Hematopoietic multipotent progenitor cell treated with erythropoietin and hydrocortisone succinate and interleukin-3 and kit ligand, for 8 days (in vitro differentiated cells): ENCODE measurements at places on chromosomes 11 and 22.

DNA sequence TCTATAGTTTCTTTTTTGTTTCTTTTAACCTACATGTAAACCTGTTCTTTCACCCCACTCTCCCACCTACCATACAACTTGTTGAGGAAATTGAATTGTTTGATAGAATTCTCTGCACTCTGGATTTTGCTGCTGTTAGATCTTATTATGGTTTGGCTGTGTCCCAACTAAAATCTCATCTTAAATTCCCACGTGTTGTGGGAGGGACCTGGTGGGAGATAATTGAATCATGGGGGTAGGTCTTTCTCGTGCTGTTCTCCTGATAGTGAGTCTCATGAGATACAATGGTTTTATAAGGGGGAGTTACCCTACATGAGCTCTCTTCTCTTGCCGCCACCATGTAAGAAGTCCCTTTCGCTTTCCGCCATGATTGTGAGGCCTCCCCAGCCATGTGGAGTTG lies 15.0 kb upstream of the PITPNB start:
- peak; percentile 35 for DNase-seq

DNA sequence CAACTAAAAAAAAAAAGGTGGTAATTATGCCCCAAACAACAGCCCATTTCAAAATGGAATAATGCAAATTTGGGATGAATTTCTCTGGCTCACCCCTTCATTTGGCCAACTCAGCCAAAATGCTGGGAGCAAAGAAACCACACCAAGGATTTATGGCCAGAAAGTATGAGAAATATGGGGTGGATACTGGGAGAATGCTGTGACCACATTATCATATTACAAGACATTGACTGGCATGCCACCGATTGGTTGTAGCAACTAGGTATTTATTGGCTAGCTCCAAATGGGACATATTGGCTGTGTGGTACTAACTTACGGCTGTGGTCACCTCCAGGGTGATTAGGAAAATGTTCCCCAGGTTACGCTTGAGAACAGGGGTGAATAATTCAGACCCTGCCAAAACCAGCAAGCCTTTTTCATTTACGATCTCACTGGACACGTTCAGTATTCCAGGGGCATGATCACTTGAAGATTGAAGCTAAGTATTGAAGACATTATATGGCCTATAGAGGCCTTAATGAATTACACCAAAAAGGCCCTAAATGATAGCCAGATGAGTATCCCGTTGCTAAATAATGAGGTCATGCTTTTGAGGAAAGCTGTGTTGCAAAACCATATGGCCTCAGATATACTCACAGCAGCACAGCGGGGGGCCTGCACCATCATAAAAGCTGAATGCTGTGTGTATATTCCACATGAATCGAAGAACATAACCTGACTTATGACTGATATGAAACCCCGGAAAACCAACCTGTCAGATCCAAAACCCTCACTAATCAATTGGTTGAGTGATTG lies 3.8 kb upstream of the FDX1 start:
- DNase-seq = no peak

DNA sequence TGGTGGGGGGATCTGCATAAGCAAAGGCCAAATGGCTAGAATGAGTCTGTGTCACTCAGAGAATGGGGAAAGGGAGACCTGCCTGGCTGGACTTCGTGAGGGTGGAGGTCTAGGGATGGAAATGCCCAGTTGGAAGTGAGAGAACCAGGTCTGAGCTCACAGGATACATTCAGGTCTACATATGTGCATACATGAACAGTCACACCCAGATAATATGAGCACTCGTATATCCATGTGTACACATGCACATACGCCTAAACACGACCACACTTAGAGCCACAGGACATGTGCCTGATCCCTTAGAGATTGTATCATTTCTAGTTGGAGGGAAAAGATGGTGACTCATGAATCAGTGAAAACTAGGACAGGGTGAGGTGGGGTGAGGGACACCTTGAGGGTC lies 21.1 kb upstream of the RELT start:
- DNase-seq = no peak

- no peak for DNase-seq
Measured at GRCh38 chr11:134580610-134580975, 168.6 kb upstream of the B3GAT1 start.

- DNase-seq = no peak
Measured at GRCh38 chr11:11845551-11845950, 3.8 kb downstream of the USP47 start.

DNA sequence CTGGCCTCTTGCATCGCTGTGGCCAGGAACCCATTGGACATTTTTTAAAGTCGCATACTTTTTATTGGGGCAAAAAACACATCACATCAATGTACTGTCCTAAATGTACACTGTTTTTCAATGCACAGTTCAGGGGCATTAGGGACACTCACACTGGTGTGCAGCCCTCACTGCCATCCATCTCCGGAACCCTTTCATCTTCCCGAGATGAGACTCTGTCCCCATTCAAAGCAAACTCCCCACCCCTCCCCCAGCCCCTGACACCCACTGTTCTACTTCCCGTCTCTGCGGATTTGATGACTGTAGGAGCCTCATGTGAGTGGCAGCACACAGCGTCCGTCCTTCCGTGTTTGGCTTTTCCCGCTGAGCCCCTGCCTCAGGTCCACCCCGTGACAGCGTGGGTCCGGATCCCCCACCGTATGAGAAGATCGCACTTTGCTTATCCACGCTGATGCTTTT lies 41.8 kb upstream of the TH start:
- DNase-seq = no peak

DNA sequence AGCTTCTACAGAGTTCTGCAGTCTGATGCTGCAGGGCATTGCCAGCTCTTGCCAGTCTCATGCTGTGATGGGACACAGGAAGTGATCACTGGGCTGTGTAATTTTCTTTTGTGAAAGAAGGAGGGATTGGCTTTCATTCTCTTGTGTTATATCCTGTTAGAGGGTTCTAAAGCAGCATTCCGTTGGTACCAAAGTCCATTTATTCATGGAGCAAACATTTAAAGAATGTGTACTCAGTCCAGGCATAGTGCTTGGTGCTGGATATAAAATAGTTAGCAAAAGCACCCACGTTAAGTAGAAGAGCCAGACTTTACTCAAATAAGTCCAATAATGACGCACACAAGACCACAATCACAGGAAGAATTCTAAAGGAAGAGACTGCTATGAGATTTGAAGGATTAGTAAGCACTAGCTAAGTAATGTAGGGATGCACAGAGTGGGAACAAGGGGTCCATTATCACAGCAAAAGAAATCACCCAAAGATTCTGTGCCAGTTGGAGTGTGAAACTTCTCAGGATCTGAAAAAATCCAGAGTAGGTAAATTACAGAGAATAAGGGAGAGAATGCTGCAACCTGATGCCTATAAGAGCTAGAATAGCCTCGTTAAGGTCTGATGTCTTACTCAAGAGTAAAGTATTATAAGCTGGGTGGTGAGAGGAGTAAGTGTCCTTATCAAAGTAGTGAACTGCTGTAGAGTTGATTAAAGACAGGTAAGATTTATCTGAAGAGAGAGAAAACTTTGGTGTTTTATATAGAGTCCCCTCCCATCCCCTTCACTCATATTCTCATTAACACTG lies 728.3 kb downstream of the METTL15 start:
- DNase-seq = no peak

DNA sequence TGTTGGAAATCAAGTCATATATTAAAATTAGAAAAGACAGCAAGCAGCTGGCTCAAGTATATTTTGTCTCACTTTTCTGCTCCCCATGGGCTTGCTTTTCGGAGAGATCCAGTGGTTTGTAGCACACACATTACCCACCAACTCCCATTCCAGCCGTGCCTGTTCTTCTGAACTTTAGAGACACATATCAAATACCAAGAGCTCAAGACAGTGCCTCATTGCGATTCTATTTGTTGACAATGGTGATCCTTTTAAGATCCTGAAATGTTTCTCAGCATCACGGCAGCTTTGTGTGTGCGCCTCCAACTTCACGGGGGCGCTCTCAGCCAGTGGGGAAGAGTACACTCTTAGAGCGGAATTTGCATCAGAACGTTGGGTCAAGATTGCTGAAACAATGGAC lies 52.9 kb downstream of the BARX2 start:
- no peak for DNase-seq

GRCh38 chr11:125088576-125089455 lies 22.6 kb downstream of the TMEM218 start:
- DNase-seq = no peak

DNA sequence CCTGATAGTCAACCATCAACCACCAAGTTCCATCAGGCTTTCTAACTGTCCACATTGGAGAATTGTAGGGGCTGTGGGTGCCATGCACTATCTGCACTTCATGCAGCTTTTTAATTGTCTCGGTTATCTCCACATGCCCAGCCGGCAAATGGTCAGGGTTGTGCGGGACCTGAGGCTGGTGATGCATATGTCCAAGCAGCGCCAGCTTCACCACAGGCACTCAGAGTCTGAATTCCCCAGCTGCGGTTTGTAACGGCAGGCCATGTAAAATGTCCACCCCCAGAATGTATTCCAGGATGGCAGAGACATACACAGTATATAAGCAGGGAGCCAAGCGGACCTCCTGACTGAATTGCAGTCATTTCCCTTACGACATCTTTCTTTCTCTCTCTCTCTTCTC lies 435.6 kb downstream of the DYNC2H1 start:
- DNase-seq = no peak

DNA sequence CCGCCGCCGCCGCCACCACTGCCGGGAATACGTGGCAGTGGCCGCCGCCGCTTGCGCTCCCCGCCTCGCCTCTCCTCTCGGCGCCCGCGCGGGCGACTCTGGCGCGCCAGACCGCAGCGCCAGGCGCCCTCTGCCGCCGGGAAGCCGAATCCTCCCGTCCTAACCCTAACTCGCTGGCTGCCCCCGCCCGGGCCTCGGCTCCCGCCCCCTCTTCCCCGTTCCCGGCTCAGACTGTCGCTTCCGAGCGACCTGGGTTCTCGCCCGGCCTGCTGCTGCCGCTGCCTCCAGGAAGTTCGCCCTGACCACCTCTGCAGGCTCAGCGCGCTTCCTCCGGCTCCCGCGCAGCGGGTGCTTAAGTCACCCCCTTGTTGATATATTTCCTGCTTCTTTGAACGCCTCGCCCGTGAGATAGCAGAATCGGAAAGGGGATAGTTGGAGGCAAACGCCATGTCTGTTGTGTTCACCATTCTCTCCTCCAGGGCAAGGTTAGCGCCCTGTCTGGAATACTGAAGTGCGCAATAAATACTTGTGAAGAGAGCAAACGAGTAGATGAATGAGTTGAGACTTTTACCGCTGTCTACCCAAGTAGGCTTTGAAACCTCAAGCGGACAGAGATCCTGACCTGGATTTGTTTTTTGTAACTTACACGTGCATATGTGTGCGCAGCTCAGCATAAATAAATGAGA lies at the start of gene SMCO4:
TSS of gene SMCO4 (minus strand) at position 100 of the 686 bp plus-strand sequence. CDS start 64,202 bp downstream, outside the sequence.
- DNase-seq = peak; percentile 75

- DNase-seq = no peak
Measured at GRCh38 chr11:18168372-18168771, 4.3 kb upstream of the MRGPRX4 start.

GRCh38 chr22:48842583-48842945 lies 985.1 kb downstream of the BRD1 start:
- no peak for DNase-seq

- DNase-seq = no peak
Measured at GRCh38 chr22:38109371-38110001, 998 bp downstream of the BAIAP2L2 start.

DNA sequence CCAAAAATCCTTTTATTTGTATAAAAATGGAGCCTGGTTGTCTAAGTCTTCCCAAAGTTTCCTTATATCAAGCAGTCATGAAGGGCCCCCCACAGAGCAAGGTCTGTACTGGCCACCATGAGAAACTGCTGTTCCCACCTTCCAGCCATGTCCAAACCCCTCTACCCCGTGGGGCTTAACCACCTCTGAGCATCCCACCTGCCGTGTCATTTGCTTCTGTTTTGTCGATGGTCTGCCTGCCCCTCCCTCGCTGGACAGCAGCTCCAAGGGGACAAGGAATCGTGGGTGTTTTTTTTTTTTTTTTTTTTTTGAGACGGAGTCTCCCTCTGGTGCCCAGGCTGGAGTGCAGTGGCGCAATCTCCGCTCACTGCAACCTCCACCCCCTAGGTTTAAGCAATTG lies 11.1 kb upstream of the ANO1 start:
- no peak for DNase-seq

DNA sequence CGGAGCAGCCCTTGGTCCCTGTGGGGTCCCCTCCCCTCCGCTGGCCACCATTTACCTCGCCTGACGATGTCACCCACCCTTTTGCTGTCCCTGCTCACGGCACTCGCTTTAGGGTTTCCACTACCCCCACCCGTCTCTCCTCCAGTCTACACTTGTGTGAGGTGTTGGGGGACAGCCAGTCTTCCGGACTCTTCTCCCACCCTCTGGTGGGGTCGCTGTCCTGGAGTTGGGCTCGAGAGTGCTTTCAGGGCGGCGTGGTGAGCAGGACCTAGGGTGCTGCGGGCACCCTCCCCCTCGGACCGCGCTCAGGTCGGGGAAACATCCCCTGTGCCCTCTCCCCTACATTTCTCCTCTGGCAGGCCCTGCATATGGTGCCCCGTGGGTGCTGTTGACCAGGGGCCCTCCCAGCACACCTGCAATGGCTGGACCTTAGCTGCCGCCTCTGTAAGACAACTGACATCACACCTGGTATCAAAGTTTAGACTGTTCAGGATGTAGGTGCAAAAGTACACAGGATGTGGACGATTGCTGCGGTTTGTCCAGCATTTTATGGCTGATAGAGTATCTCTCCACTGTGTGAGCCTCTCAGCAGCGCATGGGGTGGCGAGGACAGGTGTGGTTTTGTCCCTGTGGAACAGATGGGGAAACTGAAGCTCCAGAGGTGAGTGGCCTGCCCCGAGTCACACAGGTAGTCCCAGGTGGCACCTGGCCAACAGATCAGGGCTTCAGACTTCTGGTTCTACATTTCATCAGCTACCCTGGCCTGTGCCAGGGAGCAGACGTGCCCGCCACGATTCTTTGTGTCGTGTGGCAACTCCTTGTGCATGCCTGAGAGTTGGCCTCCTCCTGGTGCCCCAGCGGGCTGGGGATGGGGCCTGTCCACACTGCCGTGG lies 1.2 kb downstream of the GRK2 start:
- DNase-seq = peak; percentile 51

- no peak for DNase-seq
Measured at GRCh38 chr11:124724979-124725718, 14.6 kb upstream of the NRGN start.

- DNase-seq = no peak
Measured at GRCh38 chr22:44263547-44263946, 49.2 kb downstream of the SHISAL1 start.

DNA sequence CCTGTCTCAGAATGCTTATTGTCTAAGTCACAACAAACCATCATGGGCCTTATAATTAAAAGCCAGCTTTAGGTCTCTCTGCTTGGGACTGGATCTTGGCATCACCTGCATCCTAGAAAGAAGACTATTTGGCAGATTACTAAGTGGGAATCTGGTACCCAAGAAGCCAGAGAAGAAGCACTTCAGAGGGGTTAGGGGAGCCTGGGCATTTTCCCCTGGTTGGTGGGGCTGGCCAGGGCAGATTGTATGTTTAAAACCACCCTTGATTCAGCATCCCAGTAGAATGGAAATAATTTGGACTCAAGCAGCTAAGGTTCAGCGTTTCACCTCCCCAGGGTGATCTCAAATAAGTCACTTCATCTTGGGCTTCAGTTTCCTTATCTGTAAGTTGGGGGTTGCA lies 193.7 kb downstream of the MIAT start:
- DNase-seq = no peak

GRCh38 chr11:117441146-117441975 lies 113.7 kb downstream of the CEP164 start:
- DNase-seq = no peak

GRCh38 chr22:32903507-32903906 lies 102.0 kb downstream of the TIMP3 start:
- no peak for DNase-seq
